ENCODE measurements at places on chromosomes 12 and 14.

GRCh38 chr12:86081843-86082242 is 174.3 kb downstream of the MGAT4C start:
- DNase-seq, result no peak

DNA sequence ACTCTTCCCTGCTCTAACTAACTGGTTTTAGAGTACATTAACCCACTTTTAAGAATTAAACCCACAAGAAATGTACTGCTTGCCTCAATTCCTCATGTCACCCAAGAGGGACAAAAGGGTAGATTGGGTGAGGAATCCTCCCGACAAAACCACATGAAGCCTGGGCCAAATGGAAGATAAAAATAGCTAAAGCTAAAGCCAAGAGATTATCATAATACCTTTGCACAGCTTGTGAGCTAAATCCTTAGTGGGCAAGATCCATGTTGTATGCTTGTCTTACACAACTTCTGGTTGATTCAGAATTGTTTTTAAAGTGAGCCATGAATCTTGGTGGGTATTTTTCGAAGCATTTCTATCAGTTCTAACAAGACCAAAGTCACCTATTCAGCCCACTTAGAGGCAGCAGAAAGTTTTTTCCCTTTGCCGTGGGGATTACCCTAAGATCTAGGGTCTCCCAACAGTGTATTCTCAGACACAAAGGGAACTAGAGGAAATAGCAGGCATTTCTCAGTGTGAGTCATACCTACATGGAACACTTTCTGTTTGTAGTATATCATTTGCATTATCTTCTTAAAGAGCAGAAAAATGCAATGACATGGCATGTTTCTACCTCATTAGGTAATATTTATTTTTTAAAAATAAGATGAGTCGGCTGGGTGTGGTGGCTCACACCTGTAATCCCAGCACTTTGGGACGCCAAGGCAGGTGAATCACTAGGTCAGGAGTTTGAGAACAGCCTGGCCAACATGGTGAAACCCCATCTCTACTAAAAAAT is 616.6 kb downstream of the KCNH5 start:
- DNase-seq, result no peak

- no peak for DNase-seq
Observed at GRCh38 chr14:60346706-60347105, 97.7 kb downstream of the PPM1A start.

- DNase-seq, result no peak
Observed at GRCh38 chr12:13435235-13435933, 238.9 kb downstream of the EMP1 start.

DNA sequence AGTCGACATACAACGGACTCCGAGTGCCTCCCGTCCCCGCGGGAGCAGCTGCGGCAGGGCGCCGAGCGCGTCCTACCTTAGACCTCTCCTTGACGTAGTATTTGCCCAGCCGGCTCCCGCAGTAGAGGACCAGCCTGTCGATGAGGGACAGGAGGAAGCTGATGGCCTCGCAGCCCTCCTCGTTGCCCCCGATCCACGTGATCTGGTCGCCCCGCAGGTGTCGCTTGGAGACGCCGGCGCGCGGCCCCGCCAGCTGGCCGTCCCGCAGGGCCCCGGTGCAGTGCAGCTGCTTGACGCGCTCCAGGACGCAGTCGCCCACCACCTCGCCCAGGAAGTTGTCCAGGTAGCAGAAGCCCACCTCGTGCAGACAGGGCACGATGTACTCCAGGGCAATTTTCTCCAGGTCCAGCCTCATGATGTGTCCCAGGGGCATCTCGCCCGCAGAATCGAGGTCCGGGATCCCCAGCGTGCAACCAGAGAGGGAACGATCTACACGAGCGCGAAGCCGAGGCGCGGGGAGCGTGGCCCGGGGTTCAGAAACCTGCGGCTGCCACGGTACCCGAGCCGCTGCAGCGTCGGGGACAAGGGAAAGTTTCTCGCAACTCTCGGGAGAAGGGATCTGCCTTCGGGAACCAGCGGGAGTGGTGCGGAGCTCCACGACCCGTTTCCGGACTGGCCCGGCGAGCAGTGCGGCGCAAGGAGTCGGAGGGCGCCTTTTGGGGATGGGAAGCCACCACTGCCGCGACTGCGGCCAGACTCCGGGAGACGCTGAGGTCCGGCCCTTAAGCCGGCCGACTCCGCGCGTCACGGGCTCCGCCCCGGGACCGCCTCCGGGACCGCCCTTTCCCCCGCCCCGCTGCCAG is at the start of gene EGLN3:
TSS of gene EGLN3 (minus strand) at position 755 of the 863 bp plus-strand sequence. CDS start at position 433, 322 bp downstream.
- DNase-seq, result no peak

DNA sequence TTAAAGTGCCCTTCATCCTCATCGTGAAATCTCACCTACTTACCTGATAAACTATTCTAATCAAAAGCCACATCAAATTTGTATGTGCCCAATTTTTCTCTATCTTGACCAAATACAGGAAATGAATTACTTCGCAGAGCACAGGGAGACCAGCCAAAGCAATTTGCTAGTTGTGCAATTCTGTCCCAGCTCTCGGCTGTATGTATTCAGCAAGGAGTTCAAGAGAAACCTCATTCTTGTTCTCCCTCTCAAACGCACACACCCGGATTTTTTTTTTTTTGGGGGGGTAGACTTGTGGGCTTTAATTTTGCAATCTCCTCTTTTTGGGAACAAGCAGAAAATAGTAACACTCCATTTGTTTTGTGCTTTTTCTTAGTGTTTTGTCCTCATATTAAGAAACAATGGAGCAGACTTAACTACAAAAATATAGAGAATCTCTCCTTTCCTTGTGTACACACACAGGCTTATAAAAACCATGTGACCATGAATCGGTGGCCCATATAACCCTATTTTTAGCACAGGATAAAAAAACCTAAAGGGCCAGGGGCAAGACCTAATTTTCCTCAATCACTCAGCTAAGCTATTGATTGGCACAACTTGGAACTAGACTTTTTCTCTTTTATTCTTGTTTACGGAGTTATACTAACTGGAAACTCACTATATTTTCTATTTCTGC is 64.2 kb downstream of the MBIP start:
- DNase-seq, result no peak

GRCh38 chr14:67429510-67430205 is 17.7 kb upstream of the PLEK2 start:
- DNase-seq, result no peak

DNA sequence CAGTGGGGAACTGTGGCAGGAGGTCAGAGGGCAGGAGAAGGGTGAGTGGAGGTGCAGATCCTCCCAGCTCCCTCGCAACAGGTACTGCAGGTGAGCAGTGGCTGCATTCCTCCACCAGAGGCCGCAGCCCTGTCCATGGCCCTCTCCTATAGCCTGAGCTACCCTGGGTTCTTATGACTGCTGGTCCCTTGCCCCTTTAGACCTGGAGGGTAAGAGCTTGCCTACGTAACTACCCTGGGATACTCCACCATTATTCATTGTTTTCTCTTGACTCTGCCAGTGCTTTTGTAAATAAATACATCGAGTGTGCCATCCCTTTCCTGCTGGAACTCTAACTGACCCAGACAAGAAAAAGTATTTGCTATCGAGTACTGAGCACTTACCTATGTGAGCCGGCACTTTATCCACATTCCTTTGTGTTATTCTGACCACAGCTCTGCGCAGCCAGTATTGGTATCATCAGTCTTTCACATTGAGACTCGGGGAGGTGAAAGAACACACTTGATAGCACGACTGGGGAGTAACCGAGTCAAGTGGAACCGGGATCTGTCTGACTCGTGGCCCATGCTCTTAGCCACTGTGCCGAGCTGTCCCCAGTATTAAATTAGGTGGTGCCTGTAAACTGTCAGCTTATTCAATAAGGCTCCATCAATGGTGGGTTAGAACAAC is 38.5 kb downstream of the LTBP2 start:
- DNase-seq, result no peak

DNA sequence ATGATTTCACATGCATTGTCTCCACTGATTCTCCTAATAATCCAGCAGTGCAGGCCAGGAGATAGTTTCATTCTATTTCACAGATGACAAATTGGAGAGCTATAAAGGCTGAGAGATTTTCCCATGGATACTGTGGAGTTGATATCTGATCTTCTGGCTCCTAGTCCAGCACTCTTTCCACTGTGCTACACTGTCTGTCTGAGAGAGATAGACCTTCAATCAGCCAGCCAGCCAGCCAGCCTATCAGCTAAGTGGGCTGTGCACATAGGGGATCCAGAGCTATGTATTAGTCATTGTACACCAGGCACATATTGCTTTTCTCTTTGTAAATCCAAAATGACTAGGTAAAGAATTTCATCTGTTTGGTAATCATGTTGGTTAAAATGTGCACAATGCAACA is 91.8 kb upstream of the ATP2B1 start:
- DNase-seq, result no peak

- DNase-seq, result no peak
Observed at GRCh38 chr14:93788543-93789227, 400 bp upstream of the PRIMA1 start.

- DNase-seq, result no peak
Observed at GRCh38 chr14:68652433-68652690, 140.5 kb downstream of the ZFP36L1 start.

GRCh38 chr14:91186515-91187066 is 57.9 kb downstream of the GPR68 start:
- DNase-seq, result no peak

- DNase-seq, result no peak
Observed at GRCh38 chr12:704516-705242, 41.4 kb upstream of the NINJ2 start.

- DNase-seq, result no peak
Observed at GRCh38 chr14:76352639-76353281, 23.2 kb upstream of the ESRRB start.

- no peak for DNase-seq
Observed at GRCh38 chr12:56247923-56248322, 10.3 kb downstream of the ANKRD52 start.

- DNase-seq, result no peak
Observed at GRCh38 chr12:22759769-22760674, 135.1 kb downstream of the ETNK1 start.

DNA sequence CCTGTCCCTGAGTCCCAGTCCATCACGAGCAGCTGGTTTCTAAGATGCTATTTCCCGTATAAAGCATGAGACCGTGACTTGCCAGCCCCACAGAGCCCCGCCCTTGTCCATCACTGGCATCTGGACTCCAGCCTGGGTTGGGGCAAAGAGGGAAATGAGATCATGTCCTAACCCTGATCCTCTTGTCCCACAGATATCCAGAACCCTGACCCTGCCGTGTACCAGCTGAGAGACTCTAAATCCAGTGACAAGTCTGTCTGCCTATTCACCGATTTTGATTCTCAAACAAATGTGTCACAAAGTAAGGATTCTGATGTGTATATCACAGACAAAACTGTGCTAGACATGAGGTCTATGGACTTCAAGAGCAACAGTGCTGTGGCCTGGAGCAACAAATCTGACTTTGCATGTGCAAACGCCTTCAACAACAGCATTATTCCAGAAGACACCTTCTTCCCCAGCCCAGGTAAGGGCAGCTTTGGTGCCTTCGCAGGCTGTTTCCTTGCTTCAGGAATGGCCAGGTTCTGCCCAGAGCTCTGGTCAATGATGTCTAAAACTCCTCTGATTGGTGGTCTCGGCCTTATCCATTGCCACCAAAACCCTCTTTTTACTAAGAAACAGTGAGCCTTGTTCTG is 41.6 kb downstream of the DAD1 start:
- DNase-seq, result no peak

DNA sequence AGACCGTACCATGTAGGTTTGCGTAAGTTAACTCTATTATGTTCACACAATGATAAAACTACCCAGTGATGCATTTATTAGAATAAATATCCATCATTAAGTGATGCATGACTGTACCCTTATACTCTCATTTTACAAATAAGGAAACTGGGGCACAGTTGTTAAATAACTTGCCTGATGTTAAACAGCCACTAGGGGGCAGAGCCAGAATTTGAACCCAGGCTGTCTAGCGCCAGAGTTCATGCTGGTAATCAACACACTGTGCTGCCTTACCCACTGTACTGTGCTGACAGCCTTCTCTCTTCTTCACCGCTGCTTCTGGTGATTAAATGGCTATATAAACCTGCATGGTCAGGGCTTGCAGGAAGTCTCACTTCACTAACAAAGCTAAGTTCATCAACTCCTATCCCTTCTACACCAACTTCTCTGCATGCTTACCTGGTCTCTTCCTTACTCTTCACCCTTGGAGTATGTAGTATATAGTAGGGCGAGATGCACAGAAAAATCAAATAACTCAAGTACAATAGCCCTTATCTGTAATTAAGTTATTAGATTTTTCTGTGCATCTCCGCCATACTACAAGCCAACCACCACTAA is 43.6 kb upstream of the APPL2 start:
- no peak for DNase-seq

GRCh38 chr14:66434464-66434863 is 51.7 kb upstream of the CCDC196 start:
- DNase-seq, result no peak

DNA sequence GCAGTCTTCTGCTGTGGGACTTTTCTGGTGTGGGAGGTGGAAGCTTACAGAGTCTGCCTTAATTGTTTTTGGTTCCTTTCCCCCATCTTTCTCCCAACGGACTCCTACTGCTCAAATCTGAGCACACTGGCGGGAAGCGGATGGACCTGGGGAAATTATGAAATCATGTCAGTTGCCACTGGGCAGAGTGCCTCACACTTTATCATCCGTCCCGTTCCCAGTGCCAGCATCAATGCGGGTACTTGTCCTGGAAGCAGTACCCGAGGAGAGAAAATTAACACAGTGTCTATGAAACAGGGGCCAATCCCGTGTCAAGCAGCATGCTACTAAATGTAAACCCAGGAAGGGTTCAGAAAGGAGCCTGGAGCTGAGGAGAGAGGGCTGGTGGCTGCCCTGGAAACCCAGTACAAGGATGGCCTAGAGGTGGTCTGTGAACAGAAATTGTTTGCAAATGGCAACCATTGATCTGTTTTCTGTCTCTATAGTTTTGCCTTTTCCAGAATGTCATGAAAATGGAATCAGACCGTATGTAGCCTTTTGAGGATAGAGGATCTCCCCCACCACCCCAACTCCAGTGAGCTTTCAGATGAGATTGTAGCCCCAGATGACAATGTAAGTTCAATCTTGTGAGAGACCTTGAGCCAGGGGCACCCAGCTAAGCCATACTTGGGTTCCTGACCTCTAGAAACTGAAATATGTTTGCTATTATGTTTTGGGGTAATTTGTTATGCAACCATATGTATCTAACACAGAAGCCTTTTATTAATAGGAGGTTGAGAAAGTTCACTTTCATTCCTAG is 908 bp upstream of the CDKL1 start:
- no peak for DNase-seq

DNA sequence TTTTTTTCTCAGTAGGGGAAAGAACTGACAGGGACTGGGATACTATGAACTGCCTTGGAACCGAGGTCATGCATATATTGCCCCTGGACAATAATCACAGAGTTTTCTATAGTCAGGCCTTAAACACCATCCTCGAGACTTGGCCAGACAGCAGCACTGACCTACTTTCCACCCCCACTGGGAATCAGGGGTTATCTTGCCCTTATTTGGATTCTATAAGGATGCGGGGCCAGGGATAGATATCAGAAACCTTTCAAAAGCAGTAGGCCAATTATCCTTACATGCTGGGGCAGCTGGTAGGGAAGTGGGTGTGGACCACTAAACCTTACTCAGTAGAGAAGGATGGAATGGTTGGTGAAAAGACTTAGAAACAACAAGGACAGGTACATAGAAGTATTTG is 2.0 kb downstream of the ZNF219 start:
- DNase-seq, result no peak

- no peak for DNase-seq
Observed at GRCh38 chr14:32779840-32780239, 158.8 kb upstream of the NPAS3 start.

Measured in NCI-H2081 treated with DMSO at 0.1 percent for 48 hours (cell line).